Stimulated activated CD8-positive, alpha-beta memory T cell treated with anti-CD3 and anti-CD28 coated beads, Interleukin-15, amount 100 ng/mL, for 4 hours (primary cell): ENCODE measurements at places on chromosomes 5 and 9.

GRCh38 chr5:117561531-117561930 lies 986.9 kb upstream of the SEMA6A start:
- no peak for DNase-seq

DNA sequence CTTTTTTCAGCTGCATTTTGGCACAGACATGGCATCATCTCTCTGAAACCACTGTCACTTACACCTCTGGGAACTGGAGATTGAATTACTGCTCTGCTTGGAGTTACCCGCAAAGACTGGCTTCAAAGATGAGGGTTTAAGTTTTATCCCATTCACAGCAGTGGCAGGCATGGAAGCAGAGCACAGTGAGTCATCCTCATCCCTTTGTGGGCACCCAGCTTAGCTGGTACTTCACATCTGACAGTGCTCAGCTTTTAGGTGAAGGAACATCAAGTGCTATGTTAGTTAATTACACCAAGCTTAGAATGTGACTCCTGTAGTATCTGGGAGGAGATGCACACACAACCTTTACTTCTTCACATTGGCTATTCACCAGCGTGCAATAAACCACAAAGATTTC lies 24.8 kb upstream of the ALDH1A1 start:
- DNase-seq, result no peak

DNA sequence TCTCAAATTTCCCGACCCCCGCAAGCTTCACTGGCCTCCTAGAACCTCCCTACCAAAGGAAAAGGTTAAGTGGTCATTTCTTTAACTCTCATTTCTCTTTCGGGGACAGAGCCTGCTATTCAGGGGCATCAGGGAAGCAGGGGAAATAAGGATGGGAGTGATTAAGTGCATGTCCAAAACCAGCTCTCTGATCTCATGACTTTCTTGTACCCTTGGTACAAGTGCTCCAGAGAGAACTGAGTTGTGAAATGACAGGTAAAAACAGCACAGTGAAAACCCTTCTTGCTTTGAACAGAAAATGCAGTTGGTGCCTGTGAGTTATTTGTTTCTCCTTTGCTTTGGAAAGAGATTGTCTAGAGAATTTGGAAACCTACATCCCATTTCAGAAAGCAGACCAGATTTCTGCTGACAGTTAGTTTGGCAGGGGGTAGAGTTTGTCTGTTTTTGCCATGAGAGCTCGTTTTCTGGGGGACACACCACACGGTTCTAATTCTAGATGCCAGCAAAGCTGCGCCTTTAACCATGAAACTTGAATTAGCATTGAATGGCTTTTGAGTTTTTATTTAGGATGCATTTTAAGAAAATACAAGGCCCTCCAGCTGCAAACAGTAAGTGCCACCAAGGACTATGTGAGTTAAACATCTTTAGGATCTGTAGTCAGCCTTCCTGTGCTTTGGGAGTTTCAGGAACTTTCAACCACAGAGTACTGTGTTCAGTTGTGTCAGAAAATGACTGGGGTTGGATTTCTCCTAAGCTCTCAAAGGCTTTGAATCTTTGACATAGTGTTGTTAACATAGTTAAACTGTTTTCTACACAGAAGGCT lies 161.7 kb upstream of the LHFPL2 start:
- no peak for DNase-seq

- no peak for DNase-seq
These were observed 44.9 kb downstream of the PFDN1 start for GRCh38 chr5:140258016-140258415.

DNA sequence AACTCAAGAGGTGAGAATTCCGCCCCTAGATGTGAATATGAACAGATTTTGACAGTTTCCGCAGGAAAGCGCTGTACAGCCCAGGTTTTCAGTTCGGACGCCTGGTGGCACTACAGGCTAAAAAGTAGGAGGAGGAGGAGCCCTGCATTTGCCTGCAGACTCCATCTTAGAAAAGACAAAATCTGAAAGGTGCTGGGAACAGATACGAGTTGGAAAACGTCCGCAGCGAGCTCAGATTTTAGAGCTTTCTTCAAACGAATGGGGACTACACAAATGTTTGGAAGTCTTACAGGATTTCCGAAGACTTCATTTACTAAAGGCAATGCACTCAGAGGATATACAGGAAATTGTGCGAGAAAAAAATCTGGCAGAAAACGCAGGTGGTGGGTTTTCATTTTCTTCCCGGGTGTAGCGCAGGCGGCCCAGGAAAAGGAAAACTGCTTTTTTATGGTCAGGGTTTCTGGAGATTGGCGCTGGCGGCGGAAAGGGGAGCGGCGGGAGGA lies 9.9 kb upstream of the PCDHB2 start:
- DNase-seq, result no peak

GRCh38 chr5:90759119-90759518 lies 200.5 kb downstream of the ADGRV1 start:
- no peak for DNase-seq

DNA sequence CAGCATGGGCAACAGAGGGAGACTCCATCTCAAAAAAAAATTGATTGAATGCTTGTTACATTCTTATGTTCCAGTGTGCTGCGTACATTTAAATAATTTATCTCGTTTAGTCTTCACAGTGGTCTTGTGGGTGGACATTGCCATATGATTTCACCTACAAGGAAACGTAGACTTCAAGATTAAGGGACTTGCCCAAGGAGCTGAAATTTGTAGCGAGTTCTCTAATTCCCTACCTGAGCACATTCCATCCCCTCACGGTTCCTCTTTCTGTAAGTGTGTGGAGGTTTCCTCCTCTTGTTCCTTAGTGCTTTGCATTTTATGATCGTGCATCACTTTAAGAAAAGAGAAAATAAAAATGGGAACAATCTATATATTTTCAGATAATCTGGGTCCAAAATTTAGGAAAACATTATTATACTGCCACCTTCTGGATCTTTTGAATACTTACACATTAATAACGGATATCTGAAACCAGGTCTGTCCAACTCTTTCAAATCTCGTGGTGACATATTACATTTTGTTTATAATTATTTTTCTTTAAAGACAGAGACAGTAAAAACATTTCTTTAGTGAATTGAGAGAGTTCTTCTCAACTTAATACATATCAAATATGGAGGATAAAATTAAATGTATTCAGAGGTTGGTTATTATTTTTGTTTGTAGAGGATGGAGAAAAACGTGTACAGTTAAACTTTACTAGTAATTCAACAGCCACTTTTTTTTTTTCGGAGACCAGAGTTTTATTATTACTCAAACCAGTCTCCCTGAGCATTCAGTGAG lies 29.9 kb upstream of the C7 start:
- DNase-seq, result no peak

GRCh38 chr5:176633598-176633997 lies 3.1 kb downstream of the EIF4E1B start:
- no peak for DNase-seq

DNA sequence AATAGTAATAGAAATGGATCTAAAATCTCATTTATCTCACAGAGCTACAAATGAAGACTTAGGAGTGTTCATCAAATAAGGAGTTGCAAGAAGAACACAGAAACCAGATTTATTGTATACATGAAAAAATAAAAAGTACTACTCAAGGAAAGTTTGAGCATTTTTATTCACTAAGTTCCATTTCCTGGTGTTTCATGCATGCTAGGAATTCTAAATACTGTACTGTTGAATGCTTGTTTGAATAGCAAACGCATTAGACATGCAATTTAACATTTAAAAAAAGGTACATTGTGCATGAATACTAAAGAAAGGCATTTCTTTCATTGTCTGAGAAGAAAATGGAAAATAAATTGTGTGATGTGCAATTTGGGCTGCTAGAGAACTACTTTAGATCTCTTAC lies 52.1 kb downstream of the C6 start:
- DNase-seq, result no peak

DNA sequence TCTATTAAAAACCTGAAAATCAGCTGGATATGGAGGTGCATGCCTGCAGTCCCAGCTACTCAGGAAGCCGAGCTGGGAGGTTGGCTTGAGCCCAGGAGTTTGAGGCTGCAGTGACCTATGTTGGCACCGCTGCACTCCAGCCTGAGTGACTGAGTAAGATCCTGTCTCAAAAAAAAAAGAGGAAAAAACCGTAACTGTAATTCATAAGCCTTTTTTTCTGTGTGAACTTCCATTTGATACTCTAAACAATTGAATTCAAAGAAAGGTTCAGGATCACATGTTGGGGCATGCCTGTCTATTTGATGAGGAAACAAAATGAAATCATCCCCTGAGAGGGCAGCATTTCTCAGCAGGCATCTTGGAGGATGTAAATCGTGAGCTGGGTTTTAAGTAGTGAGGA lies 38.8 kb downstream of the ITGA2 start:
- DNase-seq, result no peak

GRCh38 chr5:107147589-107147988 lies 523.1 kb downstream of the EFNA5 start:
- no peak for DNase-seq

DNA sequence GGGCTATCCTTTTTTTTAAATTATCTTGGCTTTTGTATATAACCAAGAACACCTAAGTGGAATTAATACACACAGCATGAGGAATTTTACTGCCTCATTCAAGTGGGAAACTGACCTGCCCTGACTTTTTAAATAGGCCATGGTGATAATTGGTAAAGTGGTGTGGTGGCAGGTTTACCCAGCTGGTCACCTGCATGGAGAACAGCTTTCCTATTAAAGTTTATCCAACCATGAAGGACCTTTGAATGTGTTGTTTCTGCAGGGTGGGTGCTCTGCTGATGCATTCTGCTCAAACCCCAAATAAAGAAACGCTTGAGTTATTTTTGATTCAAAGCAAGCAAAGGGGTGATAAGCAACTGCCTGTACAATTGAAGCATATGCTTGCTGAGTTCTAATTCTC lies 261.0 kb upstream of the GRIN3A start:
- DNase-seq, result no peak

DNA sequence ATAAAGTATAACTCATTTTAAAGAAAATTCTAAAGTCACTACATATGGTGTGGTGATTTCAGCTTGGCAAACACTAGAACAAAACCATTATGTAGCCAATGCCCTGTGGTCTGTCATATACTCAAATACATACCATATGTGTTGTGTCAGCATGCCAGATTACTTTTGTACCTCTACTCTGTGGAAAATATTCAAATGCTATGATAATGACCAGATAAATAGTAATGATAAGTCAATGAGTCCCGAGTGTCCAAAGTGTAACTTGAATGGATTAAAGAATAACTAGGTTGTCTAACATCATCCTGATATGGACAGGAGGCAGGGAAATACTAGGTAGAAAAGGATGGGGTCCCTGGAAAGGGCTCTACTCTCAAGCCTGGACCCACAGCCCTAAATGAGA lies 58.0 kb upstream of the IL6ST start:
- no peak for DNase-seq

GRCh38 chr9:124384846-124385245 lies 30.4 kb downstream of the PSMB7 start:
- DNase-seq, result no peak

DNA sequence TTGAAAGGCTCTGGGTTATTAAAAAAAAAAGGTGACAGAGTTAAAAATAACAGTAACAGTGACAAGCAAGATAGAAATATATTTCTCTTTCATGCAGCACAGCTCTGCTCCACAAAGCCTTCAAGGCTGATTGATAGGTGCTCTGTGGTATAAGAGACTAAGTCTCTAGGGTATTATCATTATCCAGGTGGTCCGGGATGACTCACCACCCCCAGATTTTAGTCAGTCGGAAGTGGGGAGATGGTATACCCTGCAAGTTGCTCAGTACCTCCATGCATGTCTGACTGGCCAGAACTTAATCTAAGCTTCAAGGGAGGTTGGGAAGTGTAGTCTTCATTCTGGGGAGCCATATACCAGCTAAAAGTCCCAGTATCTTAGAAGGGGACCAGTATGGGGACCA lies 76.1 kb downstream of the SLC1A3 start:
- DNase-seq, result no peak

DNA sequence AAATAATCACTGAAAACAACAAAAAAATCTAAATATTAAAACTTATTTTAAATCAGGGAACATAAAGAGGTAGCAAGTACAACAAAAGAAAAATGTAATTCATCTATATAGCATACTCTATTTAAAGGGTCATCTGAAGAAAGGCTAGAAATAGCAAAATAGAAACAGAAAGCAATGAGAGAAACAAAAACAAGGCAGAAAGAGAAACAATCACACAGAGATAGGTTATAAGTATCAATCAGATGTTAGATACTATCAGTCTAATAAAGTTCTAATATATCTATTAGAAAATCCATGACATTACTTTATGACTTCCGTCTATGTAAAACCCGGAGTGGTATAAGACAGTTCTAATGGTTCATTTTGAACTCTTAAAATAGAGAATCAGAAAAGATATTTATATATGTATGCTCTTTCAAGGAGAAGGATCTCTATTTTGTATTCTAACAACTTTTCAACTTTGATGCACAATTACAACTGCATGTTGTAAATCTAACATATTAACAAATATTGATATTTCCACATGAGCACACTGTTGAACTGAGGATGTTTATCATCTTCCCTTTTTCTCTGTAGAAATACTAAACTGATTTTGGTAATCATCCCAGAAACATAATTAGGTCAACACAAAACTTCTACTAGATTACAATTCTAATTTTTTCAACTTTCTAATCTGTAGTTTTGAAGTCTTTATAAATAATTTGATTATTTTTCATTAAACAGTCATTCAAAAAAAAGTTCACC lies 15.8 kb downstream of the RICTOR start:
- no peak for DNase-seq

DNA sequence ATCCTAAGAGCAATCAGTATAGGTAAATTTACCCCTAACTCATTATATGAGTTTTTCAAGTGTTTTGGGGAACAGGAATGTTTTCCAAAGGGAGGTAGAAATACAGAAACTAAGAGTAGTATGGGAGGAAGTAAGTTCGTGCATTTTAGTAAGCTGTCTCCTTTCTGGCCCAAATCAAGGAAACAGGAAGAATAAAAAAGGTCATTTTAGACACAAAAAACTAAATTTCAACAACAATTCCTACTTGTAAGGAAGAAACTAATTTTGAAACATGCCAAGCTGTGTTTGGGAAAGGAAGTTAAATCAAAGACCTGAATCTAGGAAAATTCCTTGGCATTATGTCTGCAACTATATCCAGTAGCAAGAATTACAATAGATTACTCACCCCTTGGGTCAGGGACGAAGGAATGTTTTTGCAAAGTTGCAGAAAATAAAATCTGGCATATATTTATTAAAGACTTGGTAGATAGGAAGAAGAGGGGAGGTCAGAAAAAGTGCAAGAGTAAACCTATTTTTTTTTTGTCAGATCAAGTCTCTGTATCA lies 6.5 kb upstream of the RPS6 start:
- no peak for DNase-seq

DNA sequence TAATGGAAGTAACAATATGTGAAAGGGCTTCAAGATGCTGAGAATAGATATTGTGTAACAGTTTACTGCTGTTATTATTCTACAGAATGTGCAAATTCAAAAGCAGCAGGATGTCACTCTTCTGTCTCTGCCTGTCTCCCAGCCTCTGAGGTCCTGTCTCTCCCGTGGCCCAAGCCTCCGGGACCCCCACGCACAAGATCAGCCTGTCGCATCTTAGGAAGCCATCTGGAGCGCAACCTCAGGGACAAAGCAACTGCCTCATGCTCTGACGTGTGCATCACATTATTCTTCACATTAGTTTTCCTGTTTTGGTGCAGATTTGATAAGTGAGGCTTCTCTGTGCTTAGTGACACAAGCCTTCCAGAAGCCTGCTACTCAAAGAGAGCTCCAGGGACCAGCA lies 46.5 kb upstream of the C9orf72 start:
- DNase-seq, result no peak

GRCh38 chr9:103407260-103407659 lies 412.1 kb downstream of the CYLC2 start:
- no peak for DNase-seq
